NCI-H526 (cell line): ENCODE measurements at places on chromosomes 11 and 22.
A peak's percentile ranks its signal among the peaks of the same experiment; 100 is the strongest.

DNA sequence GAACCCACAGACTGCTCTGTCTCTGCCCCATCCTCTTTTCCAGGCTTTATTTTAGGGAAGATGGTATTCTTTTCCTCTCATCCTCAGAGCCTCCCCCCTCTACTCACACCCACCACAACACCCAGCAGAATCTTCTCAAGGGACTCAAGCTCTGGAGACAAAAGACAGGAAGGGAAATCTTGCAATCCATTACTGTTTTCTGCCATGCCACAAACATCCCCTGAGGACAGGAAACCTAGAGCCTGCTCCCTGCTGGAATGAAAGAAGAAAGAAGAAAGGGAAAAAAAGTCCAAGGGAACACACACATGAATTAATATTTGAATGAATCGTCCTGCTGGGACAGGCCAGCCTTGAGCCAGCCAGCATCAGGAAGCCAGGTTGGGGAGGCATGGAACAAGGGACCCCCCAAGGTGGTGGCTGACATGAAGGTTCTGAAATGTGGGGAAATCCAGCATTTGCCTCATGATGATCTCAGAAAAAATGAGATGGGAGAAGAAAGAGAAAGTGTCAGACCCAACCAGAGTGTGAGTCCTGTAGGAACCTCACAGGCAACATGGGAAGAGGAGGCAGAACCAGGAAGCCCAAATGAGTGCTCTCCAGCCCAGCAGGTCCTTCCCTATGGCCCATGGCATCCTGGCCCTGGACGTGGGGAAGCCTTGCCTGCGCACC is 34.0 kb downstream of the SLCO2B1 start:
- no peak for DNase-seq

DNA sequence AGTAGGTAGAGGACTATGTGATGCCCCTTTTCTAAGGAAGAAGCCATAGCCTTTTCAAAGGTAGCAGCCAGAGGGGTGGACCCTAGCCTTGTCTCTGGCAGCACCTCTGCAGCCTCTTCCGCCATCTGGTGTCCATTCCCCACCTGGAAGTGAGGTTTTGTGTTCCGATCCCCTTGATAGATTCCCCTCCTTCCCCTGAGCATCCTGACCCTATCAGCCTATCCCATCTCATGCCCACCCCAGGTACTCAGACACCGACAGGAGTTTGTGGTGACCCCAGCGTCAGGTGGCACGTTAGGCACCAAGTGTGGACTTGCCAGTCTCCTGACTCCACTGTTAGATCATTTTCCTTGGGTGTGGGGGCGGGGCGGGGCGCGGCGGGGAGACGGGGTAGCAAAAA is 398 bp upstream of the FAM89B start:
- DNase-seq = peak; percentile 63

DNA sequence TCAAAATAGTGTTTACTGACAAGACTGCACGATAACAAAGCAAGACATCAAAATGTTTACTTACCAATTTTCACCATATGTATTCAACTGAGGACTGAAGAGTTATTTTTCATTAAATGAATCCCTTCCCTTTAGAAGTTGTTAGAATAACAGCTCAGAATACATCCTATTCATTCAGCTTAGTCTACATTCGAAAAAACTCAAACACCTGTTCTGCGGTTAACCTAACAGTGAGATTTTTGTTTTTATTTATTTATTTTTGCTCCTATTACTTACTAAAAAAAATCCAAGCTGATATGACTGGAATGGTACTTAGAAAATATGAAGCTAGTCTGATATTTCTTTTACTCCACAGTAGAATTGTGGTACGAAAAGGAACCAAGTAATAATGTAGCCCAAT is 10.0 kb downstream of the KCNA4 start:
- no peak for DNase-seq

DNA sequence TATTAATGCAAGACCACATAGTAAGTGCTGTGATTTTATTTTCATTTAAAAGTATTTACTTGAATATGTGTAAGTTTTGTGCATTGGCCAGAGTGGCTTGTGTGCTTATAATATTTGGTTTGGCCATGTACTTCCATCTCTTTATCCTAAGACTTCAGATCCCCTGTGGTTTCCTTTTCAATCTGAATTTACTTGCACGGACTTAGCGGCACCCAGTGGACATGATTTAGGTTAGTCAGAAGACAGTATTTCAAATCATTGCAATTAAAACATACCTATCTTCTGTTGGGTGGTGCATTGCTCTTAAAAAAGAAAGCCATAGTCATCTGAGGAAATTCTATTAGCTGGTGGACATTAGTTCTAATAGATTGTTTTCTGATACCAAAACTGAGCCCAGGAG is 30.7 kb downstream of the PIWIL4 start:
- peak; percentile 11 for DNase-seq

- no peak for DNase-seq
Measured at GRCh38 chr11:119117004-119117706, 4.2 kb upstream of the HINFP start.

- no peak for DNase-seq
Measured at GRCh38 chr22:30021881-30022619, 58.2 kb upstream of the HORMAD2 start.

DNA sequence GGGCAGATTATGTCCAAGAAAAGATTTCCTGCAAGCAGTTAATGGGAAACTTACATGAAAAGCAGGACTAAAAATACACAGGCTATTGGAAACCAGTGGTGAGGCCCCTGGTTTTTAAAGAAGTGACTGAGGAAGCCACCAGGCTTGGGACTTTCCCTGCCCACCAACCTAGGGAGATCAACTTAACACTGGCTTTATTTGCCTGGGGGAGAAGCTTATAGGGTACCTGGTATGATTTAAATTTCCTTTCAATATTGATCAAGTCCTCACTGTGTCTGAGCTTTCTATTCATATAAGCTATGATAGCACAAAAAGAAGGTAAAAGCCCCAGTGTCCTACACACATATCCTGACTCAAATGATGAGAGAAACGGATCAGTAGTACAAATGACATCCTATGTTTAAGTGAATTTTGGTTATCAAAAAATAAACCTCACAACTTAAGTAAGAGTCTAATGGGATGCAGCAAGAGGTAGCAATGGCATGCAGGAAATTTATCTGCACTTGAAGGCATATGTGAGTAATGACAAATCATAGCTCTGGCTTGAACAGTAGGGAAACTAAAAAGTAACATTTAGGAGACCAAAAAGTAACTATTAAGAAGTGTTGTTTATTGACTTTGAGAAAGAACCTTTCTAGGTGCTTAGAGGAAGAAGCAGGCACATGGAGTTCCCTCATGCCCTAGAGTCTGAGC is 85.3 kb downstream of the GAB2 start:
- DNase-seq = no peak

- no peak for DNase-seq
Measured at GRCh38 chr11:102678022-102678421, 27.5 kb downstream of the MMP27 start.

- DNase-seq = no peak
Measured at GRCh38 chr11:86013713-86014112, 55.2 kb downstream of the PICALM start.

DNA sequence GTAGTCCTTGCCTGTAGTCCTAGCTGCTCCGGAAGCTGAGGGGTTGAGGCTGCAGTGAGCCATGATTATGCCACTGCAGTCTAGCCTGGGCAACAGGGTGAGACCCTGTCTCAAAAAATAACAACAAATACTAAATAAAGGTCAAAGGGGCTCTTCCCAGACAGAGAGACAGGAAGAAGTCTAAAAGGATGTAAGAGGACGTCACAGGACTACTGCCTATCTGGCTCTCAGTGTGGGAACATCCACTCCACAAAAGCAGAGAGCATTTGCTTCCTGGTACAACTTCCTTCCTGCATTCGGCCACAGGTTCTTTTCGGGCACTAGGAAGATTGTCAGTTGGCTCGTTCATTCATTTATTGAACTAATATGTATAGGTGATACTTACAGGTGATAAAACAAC is 110.6 kb downstream of the SGSM3 start:
- no peak for DNase-seq

DNA sequence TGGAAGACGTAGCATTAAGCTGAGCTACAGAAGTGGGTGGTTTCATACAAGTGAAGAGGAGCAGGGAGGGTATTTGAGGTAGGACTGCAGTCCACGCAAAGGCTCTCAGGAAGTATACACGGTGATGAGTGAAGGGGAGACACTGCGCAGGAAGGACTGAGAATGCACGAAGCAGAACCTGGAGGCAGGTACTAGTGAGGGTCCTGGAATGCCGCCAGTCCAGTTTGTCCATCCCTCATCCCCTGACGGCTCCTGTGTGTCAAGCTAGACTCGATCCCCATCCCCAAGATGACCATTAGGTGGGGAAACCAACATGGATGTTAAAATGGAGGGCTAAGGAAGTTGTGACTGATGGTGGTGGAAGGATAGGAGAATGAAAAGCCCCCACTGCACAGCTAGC is 23.8 kb downstream of the ART5 start:
- DNase-seq = no peak

GRCh38 chr11:46134540-46134939 is 13.3 kb upstream of the PHF21A start:
- DNase-seq = no peak

DNA sequence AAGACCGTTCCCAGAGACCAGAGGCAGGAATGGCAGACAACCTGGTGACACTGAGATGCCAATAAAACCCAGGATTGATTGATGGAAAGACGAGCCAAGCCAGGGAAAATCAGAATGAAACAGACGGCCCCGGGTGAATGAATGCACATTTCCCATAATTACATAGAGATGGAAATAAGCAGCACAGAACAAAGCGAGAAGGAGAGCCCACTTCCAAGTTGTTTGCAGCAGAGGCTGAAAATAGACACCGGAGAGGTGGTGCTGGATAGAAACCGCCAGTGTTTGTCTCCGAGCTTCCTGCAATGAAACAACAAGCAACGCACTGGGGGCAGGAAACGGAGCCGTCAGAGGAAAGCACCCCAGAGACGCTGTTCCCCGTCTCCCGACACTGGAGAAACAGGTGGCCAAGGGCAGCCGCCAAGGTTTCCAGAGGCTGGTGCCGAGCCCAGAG is 406.8 kb downstream of the SHANK2 start:
- no peak for DNase-seq

DNA sequence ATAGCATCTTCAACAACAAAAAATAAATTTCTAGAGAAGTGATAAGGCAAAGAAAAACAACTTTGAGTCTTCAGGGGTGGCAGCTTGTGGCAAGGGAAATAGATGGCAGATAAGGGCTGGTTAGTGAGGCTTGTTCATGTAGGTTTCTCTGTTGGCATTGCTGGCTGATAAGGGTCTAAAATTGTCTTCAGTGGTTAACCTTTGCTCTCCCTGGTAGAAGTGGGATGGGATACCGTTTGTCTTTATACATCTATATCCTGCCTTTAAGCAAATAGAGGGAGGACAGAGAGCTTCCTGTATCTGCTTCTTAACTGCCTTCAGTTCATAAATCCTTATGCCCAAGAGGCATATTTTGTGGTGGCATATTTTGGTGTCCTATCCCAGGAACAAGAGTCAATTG is 57.1 kb downstream of the TRAF6 start:
- no peak for DNase-seq

DNA sequence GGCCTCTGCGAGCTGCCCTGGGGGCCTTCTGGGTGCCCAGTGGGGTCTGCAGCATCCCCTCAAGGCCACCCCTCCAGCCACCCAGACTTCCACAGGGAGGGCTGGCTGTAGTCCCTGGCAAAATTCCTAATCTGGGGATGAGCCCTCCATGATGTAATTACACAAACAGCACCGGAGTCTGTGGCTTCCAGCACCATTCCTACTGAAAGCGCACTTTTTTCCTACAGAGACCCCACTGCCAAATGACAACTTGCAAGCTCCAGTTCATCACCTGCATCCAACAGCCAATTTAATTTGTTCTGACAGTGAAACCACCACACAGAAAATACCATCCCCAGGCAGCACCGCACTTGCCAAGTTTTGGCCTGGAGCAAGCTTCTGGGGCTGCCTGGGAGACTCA is 70.4 kb downstream of the TRMU start:
- no peak for DNase-seq

DNA sequence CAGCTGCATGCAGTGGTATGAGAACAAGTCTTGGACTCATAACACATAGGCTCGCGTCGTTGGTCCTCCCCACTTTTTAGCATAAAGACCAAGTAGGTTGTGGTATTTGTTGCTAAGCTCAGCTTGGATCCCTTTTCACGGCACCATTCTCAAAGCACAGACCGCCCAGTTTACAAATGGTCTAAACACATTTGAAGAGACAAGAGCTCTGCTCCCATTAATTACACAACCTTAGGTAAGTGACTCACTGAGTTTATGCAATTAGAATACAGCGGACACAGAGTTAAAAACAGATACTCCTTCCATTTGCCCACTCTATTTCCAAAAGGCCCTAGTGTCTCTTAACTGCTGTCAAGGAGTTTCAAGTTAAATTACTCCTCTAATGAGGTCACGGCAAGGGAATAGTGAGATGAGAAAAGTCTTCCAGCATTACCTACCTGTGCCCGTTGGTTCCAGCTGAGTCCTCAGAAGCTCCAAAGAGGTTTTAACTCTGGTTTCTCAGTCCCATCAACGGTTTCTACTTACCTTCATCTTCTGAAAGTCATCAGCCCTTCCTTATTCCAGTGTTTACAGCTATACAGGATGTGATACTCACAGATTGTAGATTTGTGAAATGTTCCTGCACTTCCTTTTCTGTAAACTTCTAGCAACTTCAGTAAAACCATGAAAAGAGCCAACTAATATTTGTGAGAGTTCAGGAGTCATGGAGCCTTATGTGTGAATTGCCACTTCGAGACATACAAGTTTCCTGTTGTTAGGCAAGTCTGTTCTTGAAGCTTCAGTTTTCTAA is at the start of gene MS4A6A:
Gene MS4A6A (minus strand): TSS at position 543 of the 790 bp plus-strand sequence. CDS start 1,356 bp downstream, outside the sequence.
- DNase-seq = no peak

DNA sequence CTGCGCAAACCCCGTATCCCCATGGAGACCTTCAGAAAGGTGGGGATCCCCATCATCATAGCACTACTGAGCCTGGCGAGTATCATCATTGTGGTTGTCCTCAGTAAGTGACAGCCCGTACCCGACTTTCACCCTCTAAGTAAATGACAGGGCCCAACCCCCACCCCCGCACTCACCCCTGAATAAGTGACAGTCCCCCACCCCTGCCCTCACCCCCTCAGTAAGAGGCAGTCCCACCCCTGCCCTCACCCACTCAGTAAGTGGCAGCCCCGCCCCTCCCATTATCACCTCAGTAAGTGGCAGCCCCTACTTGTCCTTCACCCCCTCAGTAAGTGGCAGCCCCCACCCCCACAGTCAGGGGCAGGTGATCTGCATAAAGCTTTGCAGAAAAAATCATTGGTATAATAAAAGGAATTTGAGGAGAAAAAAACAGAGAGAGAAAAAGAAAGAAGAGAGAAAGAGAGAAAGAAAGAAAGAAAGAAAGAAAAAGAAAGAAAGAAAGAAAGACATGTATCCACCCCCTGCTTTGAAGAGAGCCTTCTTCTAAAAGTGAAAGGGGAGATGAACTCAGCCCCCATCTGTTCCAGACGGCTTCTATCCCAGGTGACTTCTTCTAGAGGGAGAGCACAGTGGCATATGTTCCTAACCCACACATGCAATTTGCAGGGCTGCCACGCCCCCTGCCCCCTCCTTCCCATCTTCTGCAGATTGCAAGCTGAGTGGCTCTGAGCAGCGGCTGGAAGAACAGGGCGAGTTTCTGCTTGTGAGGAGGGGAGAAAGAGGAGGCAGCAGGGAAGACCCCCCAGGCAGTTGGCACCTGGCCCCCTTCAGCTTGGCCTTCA is 12.5 kb upstream of the SMIM35 start:
- DNase-seq = peak; percentile 41
